Activated CD4-positive, CD25-positive, alpha-beta regulatory T cell treated with anti-CD3 and anti-CD28 coated beads, Interleukin-2, amount 50 U/mL, for 72 hours (primary cell): ENCODE measurements at places on chromosomes 3 and 15.

DNA sequence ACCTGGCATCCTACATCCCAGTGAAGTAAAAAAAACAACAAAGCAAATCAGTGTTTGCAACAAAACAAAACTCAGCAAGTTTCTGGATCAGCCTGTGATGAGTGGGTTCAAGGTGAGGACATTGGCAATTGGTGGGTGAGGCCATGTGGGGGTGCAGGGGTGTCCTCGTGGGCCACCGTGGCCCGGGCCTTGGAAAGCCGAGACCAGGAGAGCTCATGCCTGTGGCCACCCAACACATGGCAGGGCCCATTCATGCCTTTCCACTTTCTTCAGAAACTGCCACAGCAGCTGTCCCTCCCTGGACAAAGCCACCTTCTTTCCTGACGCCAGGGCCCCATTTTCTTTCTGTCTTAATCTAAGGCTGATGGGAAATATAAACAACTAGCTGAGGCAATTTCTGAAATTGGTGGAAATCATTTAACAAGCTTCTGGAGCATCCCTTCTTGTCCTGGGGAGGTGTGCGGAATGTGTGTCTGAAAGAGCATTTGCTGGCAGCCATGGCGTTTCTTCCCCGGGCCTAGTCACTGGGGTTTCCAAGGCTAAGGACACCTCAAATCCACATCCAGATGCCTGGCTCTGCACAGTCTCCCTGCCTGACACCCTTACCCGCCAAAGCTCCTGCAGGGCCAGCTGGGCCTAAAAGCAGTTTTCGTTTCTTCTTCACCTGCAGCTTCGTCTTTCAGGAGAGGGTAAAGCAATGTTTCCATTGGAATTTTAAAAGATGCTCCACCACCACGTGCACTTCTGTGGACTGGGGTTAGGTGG lies 34.1 kb upstream of the SFMBT1 start:
- no peak for DNase-seq

- DNase-seq, result no peak
Measured at GRCh38 chr3:152459118-152459515, 190.4 kb downstream of the MBNL1 start.

GRCh38 chr15:100922192-100923040 lies 3.3 kb downstream of the LRRK1 start:
- DNase-seq, result no peak

DNA sequence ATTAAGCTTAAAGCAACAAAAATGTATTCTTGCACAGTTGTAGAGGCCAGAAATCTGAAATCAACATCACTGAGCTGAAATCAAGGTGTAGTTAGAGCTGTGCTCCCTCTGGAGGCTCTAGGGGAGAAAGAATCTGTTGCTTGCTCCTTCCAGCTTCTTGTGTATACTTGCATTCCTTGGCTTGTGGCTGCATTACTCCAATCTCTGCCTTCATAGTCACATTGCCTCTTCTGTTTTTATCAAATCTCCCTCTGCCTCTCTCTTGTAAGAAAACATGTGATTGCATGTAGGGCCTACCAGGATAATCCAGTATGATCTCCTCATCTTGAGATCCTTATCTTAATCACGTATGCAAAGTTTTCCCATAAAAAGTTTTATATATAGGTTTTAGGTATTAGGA lies 487.9 kb upstream of the SGO1 start:
- DNase-seq, result no peak

DNA sequence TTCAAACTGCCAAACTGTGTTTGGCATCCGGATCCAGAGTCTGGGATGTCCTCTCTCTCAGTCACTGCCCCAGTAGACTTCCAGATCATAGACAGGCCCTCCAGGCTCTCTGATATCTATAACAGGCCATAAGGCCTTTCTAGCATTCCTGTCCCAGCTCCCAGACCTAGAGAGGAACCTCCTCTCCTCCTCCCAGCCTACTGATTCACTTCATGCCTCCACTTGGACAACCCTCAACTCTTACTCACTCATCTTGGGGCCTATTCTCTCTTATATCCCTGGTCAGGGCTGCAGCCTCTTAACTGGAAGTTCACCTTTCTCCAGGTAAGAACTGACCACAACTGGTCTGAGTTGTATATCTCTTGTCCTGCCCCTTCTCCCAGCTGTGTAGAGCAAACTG lies 253.7 kb upstream of the TRIM42 start:
- no peak for DNase-seq

DNA sequence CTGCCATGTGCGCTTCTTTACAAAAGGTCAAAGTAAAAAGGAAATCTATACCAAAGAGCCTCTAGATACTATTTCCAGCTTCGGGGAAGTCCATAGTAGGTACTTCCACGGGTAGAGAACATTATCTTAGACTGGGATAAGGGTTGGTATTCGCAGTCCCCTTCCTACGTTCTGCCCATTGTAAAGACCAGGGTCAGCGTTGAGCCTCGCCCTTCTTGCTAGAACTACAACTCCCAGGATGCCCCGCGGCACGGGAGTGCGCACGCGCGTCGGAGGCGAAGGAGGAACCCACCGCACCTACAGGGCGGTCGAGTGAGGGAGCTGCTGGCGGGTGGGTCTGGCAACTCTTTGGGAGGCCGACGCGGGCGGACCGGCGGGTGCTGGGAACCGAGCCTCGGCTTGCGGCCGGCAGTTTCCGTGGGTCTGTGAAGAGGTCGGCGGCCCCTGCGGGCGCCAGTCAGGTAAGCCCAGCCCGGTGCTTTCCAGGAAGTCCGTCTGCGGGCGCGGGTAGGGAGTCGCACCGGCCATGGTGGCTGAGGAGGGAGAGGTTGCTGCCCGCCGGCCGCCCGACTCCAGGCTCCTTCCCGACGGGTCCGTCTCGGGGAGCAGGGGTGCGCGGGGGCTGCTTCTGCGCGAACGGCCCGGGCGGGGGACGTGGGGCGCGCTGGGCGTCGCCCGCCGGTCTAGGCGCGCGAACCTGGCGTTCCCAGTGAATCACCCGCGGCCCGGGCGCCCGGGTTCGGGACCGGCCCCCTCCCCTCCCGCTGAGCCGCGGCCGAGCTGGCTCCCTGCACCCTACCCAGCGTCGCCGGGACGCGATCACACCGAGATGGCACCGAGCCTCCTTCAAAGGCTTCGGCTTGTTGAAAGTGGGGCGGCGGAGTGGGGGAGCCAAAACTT lies at the start of gene TMOD3:
TMOD3 (plus strand) TSS at position 278 of the 900 bp plus-strand sequence. CDS start 33,232 bp downstream, outside the sequence.
- peak; percentile 95 for DNase-seq

DNA sequence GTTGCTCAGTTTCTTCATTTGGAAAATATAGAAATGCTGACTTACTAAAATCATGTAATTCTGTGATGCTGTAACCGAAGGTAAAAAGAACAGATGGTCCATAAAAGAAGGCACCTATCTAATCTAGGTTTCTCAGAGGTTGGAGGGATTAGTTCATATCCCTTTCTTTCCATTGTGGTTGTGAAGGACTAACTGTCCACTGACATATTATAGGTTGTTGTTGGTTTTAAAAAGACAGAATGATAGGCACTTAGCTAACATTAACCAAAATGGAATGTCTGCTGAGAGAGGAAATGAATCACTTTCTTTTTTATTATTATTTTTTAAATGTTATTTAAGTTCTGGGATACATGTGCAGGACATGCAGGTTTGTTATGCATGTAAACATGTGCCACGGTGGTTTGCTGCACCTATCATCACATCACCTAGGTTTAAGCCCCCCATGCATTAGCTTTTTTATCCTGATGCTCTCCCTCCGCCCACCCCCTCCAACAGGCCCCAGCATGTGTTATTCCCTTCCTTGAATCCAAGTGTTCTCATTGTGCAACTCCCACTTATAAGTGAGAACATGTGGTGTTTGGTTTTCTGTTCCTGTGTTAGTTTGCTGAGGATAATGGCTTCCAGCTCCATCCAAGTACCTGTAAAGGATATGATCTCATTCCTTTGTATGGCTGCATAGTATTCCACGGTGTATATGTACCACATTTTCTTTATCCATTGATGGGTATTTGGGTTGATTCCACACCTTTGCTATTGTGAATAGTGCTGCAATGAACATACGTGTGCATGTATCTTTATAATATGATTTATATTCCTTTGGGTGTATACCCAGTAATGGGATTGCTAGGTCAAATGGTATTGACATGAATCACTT lies 45.8 kb downstream of the ALDH1A2 start:
- no peak for DNase-seq

DNA sequence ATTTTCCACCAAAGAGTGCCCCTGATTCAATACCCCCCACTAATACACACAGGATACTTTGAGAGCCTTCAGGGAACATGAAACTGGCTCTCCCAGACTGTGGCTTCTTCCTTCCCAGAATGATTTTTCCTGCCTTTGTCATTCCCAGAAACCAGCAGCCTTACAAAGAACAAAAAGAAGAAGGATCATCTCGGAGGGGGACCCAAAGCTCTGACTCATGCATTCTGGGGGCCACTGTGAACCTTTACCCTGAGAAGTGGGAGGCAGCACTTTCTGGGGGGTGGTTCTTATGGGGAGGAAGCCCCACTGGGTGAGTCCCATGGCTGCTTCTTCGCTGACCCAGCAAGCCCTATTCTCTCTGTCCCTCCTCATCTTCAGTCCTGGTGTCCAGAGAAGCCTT lies 44.7 kb upstream of the RAD18 start:
- no peak for DNase-seq

DNA sequence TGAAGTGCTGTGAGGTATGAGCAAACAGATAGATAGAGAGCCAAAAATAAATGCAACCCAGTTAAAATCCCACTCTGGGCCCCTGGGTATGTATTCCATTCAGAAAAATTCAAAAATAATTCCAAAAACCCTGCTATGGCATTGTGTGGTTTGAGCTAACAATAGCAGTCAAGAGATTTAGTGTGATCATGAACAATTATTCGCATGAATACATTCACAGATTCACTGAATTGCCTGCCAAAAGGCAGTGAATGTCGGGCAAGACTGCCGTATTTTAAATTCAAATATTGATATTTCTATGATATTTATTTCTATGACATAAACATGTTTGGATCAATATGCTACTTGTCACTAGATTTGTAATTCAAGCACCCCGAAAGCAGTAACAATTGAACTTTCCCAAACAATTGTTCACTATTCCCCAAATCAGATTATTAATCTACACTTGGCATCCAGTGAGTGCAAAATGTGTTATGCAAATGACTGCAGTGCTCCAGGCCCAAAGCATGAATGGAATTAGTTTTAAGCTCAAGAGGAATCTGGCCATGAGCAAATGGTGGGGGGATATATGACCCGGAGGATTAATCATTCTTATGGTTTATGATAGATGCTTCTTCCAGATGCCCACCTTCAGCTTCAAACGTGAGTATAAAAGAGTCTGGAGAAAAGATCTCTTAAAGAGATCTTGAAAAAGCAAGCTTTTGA lies 417.0 kb upstream of the MEIS2 start:
- no peak for DNase-seq

GRCh38 chr15:89225588-89225987 lies 4.2 kb upstream of the RLBP1 start:
- DNase-seq, result no peak

DNA sequence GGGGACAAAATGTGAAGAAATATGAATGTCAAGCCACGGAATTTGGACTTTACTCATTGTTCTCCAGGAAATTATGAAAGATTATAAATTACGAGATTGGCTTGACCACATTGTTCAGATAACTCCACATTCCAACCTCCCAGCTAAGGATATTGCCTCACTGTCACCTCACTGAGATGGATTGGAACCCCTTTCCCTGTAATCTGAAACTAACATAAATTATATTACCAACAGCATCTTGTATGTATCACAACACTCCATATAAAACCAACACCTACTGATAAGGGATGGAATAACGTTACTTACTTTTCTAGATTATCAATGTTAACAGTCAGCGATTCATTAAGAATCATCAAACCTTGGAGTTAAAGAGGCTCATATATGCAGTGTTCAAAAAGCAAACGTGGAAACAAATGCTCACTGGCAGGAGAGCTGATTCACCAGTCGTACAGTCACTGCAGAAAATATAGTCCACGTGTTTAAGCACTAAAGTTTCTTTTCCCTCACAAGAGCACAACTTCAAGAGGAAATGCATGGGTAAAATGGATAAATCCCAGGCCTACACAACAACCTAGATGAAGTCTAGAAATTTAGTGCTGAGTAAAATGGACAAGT lies 451.5 kb downstream of the FGF12 start:
- DNase-seq, result no peak

DNA sequence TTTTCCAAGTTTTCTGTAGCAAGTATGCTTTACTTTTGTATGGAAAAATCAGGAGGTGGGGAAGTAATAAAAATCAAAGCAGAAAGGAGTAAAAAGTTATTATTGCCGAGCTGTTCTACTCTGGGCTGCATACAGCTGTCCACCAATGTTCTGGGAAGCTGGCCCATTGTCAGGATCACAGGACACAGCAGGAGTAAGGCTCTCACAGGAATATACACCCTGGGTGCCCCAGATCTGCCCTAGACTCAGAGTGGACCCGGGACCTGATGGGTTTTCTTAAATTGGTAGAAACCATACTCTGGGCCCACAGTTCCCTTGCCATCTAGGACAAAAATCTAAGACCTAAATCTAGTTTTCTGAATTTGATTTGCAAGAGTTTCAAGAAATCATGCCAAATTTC lies 60.4 kb downstream of the TNIK start:
- DNase-seq, result no peak

GRCh38 chr3:125098611-125099291 lies 43.0 kb upstream of the HEG1 start:
- no peak for DNase-seq

DNA sequence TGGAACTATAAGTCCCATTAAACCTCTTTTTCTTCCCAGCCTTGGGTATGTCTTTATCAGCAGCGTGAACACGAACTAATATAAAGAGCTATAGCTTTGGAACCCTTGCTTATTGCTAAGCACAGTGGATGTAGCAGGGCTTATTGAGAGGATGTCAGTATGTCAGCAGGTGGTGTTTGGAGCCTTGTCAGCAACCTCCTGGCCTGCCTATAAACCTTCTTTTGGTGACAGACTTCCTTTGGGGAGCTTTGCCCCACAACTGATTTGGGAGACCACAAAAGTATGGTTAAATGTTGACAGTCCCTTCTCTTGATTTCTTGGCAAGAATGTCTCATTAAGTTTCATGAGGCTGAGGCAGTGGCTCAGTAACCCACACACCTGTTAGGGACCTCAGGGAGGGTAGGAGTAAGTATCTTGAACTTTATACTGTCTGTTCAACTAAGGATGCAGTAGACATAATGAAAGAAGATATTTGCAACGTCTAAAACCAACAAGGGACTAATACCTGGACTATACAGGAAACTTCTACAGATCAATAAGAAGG lies 14.8 kb downstream of the CCNDBP1 start:
- no peak for DNase-seq

- DNase-seq, result no peak
Measured at GRCh38 chr3:148466980-148467740, 230.5 kb upstream of the AGTR1 start.

DNA sequence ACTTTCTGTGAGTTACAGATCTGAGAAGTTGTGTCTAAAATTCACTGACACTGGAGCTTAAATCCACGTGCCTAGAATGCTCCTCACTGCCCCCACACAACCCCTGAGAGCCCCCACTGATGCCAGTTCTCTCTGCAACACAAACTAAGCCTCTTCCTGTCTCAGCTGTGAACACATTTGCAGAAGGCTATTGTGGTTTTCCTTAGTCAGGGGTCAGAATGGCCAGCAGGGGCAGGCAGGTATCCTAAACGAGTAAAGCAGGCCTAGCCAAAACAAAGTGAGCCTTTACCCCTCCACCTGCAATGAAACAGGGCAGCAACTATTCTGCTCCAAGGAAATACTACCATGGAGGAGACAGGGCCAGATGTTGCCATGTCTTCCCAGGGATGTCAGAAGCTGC lies 78.6 kb downstream of the FHIT start:
- no peak for DNase-seq

GRCh38 chr3:123880998-123881561 lies 3.1 kb downstream of the MYLK start:
- no peak for DNase-seq

GRCh38 chr3:7843441-7843840 lies 658.2 kb upstream of the LMCD1 start:
- DNase-seq, result no peak
